NCI-H524 (cell line): ENCODE measurements at places on chromosomes 12 and 14.

GRCh38 chr14:104993306-104993705, 7.7 kb downstream of the CLBA1 start:
- DNase-seq: no peak

- no peak for DNase-seq
Measured at GRCh38 chr12:14948672-14949071, 10.3 kb upstream of the ERP27 start.

DNA sequence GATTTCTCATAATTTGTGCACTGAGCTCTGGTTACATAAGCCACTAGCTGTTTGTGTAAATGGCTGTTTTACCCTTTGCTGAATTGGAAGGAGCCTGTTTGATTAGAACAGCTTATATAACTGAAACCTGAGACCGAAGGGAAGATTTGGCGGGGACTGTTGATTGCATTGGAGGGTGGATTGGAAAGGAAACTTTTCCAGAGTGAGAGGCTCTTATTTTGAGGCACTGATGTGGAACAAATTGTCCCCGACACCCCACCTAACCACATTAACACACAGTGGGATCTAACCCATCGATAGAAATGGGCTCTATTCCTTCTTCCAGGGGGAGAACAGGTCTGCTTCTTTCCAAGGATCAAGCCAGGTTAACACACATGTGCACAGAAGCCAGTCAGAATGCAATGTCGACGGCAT, 51.7 kb downstream of the TMEM30B start:
- DNase-seq: peak; percentile 80

- DNase-seq: peak; percentile 59
Measured at GRCh38 chr12:30691122-30691879, 4.4 kb downstream of the IPO8 start.

- no peak for DNase-seq
Measured at GRCh38 chr12:124595444-124595843, 28.0 kb upstream of the NCOR2 start.

DNA sequence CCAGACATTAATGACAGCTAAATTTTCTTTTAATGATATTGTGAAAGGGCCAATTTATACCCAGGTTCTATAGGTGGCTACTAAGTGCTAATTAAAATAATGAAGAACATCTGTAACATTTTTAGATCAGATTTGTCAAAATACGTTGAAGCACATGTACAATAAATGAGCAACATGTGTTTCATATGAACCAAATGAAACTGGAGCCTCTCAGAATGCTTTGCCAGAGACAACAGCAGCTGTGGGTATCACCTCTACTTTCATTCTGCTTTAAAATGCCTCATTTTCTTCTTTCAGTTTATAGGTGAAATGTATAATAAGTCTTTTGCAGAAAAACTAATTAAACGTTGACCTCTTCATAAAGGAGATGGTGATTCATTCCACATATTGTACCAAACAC, 26.1 kb upstream of the MYF6 start:
- peak; percentile 11 for DNase-seq

GRCh38 chr14:54929556-54929955, 26.9 kb upstream of the GCH1 start:
- no peak for DNase-seq

GRCh38 chr12:12724421-12725085, 7.4 kb downstream of the CDKN1B start:
- no peak for DNase-seq

DNA sequence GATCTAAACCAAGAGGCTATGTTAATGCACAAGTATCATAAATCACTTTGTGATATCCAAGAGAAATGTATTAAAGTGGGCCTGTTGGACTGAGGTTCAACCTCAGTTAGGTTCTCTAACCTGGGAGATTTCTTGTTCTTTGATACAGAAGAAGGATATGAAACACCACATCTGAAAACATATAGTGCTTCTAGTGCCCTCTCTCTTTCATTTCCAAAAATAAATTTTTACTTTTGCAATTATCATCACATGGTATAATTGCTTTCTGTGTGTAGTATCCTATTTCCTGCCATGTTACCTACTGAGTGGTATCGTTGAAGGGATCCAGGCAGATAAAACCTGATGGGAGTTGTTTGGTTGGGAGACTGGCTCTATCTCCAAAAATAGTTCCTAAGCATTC, 264.9 kb downstream of the CCER1 start:
- DNase-seq: peak; percentile 1

DNA sequence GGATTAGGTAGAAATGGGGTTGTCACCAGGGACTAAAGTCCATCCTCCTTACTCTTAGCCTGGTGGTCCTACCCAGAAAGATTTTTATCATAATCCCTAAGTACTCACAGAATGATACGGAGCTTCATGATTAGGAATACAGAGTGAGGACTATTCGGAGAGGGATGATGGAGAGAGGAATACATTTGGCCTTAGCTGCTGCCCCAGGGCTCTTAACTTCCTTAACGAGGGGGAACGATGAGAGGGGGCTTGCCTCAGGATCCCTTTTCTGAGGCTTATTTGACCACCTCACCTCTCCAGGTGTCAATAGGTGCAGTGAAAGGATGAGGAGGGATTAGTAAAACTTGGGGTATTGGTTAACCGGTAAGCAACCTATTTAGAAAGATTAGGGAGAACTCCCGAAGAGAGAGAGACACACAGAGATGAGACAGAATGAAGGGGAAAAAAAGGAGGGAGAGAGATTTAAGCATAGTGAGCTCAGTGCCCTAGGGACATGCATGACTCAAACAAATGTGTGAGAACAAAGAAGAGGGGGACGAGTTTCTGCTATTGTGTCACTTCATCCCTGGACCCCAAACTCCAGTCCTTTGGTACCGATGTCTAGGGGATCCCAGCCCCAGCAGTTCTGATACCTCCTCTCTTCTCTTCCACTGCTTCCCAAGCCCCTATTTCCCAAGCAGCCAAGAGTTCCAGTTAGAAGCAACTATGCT, 1.1 kb downstream of the NFE2 start:
- DNase-seq: no peak

- no peak for DNase-seq
Measured at GRCh38 chr12:879641-880040, 69.9 kb downstream of the RAD52 start.

DNA sequence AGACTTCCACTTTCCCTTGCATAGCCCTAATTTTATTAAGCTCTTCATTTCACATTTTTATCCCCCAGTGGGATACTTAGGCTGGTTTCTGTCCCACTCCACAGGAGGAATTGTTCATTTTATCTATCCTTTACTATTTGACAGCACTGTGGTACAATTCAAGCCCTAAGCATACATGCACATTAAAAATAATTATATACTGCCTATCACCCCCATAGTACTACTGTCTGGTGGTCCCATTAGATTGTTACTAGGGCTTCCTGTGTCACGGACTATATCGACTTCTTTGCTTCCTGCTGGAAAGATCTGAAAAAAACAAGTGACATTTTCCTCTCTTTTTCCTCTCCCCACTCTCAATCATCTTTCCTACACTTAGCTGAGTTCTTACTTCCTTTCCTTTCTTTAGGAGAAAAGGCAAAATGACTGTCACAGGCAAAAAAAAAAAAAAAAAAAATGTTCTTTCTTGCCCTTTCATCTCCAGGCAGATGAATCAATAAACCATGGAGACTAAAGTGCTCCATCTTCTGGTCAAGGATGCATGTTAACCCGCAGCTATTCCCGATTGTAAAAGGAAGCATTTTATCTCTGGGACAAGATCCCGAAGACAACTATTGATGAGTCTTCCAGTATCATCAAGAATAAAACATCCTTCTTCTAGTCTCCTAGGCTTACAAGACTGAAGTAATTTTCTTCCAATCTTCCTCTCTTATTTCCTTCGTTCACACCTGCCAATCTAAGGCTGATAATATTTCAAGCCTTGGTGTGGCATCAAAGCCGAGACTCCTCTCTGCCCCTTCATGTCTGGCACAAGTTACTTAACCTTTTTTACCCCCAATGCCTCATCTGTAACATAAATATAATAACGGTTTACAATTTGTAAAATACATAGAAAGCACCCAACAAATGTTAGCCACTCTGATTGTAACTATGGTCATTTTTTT, 94.4 kb upstream of the PLEKHG7 start:
- DNase-seq: peak; percentile 39

- no peak for DNase-seq
Measured at GRCh38 chr12:33253178-33253577, 186.4 kb downstream of the SYT10 start.

- DNase-seq: no peak
Measured at GRCh38 chr14:94539181-94539580, 22.1 kb upstream of the SERPINA4 start.

GRCh38 chr14:104341532-104342434, 203.4 kb downstream of the KIF26A start:
- peak; percentile 98 for DNase-seq

- no peak for DNase-seq
Measured at GRCh38 chr14:90830931-90831701, 14.9 kb upstream of the TTC7B start.

- DNase-seq: no peak
Measured at GRCh38 chr12:80979816-80980215, 42.1 kb upstream of the LIN7A start.

DNA sequence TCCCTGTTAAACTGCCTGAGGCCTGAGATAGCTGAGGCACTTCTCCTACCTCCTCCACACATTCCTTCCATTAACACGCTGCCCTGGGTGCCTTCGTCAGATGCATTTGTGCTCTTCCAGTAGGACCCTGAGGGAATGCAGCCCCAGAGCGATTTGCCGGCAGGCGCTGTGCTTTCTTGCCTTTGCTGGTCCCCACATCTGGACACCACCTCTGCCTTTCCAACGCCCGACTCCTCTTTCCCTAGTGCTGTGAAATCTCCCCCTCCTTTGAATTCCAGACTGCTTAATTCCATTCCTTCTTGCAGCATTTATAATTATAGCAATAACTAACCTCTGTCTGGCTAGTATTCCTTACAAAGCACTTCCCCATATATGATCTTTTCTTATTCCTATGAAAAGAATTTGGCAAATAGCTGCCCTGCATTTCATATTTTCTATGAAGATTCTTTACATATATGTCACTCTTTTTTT, 88.4 kb downstream of the C12orf75 start:
- DNase-seq: no peak

GRCh38 chr12:57657744-57658143, 24.7 kb upstream of the B4GALNT1 start:
- peak; percentile 2 for DNase-seq

DNA sequence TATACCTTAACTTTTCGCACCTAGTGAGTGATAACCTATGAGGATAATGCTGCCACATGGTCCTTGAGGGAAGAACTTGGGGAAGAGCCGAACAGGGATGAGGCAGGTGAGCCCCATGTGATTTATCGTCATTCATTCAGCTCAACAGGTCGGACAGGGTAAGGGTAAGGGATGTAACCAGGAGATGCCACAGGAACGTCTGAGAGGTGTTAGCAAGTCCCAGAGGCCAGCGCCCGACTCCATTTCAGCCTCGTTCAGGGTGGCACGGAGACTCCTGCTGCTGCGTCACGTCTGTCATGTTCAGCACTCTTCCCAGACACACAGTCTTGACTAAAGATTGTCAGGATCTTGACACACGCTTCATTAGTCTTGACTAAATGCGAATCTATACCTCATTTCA, 23.4 kb upstream of the TIGAR start:
- no peak for DNase-seq

DNA sequence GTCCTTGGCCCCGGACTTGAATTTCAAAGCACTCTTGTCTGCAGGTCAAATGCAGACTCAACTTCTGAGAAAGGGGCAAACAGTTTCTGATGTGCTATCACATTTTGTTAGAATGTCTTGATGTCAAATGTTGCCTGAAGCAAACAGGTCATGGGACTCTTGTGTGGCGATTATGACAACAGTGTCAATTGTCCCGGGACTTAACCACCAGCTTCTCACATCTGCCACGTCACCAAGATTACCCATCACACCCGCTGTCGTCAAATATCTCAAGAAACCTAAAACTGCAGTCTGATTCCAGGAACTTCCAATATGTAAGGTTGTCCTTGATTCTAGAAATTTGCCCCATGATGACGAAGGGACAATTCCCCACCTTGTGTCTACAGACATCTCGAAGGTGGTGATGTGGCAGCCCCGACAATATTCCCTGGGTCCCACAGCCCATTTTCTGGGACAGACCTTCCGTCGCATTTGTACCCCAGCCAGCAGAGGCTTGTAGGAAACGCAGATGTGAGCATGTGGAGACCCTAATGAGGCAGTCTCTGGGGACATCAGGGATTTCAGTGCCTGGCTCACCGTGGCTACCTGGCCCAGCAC, 21.3 kb downstream of the LRTM2 start:
- DNase-seq: no peak

DNA sequence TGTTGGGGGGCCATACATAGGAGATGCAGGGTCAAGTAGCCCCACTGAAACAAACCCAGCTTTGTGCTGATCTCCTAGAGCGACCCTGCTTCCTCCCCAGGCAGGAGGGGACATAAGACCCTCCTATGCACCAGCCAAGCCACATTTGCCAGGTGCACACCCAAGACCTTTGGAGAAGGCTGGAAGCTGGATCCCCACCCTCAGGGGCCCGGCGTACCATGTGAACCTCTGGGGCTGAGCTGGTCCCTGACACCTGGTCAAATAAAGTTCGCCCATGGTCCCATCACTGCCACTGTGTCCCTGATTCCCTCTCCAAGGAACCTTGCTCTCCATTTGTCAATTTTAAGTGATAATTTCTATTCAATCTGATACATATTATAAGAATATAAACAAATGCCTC, 162.1 kb upstream of the VASH1 start:
- DNase-seq: no peak

DNA sequence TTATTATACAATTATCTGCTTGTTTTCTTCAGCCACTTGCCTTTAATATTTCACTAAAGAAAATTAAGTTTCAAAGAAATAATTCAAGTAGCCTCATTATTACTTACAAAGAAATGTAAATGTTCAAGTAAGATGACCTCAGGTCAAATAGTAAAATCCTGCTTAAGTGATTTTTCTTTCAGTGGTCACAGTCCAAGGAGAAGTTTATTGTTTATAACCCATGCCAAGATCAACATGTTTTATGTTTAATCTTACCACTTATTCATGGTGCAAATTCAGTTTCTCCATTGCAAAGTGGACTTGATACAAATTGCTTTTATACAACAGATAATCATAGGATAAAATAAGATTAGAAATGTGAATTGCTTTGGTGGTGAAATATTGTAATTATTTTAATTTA, 370.2 kb upstream of the FLRT2 start:
- no peak for DNase-seq

- peak; percentile 3 for DNase-seq
Measured at GRCh38 chr12:130401703-130402102, 64.0 kb downstream of the PIWIL1 start.

GRCh38 chr14:33505963-33506329, 444.9 kb downstream of the EGLN3 start:
- no peak for DNase-seq
